ENCODE measurements at places on chromosomes 5 and 9.

DNA sequence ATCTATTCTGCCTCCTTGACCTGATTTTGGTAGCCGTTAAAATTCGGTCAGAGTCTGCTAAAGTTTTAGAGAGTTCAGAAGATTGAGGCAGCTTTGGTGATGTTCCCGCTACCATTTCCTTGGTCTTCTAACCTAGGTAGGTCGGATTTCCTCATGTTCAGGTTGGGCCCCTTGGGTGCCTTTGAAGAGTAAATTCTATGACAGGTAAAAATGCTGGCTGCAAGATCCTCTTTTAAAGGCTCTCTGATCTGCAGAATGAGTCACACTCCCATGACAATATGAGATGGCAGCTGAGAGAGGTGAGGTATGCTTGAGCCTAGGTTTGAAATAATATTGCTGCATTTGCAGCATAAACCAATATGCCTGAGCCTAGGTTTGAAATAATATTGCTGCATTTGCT, 198.9 kb downstream of the TSSK1B start:
- no peak for DNase-seq

- DNase-seq = no peak
Measured at GRCh38 chr5:125011014-125011413, 264.6 kb upstream of the ZNF608 start.

DNA sequence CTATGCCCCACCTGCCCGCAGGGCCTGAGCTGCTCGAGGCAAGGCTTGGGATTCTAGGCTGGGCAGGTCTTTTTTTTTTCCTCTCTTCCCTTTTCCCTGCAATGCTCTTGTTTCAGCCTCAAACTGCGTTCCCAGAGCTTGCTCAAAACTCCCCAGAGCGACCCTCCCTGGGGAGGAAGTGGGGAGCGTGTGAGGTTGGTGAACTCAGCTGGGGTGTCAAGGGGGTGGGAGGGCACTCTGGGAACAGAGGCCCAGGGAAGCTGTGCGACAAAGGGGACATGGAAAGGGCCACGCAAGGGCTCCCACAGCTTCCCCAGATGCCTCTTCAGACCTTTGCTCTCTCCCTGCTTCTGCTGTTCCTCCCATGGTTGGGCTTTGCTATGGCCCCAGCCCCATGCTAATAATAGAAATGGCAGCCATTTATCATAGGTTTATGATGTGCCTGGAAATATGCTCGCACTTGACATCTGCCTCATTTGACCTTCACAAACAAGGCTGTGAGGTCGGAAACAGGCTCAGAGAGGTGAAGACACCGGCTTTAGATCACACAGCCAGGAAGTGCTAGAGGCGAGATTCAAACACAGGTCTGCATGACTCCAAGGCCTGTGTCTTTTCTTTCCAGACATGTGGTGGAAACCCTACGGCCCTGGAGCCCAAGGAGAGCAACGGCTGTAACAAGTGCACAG, 40.9 kb upstream of the IL17B start:
- DNase-seq = no peak

DNA sequence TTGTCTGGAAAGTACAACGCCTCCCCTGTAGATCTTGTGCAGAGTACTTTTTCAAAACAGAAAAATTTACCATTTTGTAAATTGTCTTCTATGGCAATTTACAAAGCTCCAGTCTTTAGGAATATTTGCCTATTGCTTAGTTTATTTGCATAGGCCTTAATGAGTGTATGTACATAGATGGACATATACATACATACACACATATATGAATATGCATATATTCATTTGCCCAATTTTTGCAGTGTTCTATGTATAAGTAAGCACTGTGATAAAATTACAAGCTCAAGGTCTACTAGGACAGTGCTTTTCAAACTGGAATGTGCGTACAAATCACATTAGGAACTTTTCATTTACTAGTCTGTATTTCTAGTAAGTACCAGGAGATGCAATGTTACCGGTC, 301.3 kb upstream of the SMARCA2 start:
- DNase-seq = no peak

GRCh38 chr9:120609636-120610035, 29.7 kb upstream of the CDK5RAP2 start:
- no peak for DNase-seq

DNA sequence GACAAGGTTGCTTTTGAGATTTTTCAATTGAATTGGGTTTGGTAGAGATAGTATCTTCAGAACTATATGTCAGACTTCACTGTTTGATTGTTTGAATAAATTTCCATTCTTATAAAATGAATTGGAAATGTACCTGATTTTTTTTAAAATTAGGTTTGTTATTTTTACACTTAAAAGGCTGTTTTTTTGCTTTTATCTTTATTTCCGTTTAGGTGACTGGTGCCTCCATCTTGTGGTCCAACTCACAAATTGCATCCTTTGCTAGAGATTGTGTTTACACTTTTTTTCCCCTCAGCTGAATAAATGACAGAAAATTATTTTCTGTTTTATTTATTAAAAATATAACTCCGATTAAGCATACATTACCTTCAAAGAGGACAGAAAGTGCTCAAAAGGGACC, 15.6 kb downstream of the NDUFAF2 start:
- DNase-seq = no peak

- no peak for DNase-seq
Measured at GRCh38 chr9:86747711-86748110, 199.6 kb downstream of the GAS1 start.

DNA sequence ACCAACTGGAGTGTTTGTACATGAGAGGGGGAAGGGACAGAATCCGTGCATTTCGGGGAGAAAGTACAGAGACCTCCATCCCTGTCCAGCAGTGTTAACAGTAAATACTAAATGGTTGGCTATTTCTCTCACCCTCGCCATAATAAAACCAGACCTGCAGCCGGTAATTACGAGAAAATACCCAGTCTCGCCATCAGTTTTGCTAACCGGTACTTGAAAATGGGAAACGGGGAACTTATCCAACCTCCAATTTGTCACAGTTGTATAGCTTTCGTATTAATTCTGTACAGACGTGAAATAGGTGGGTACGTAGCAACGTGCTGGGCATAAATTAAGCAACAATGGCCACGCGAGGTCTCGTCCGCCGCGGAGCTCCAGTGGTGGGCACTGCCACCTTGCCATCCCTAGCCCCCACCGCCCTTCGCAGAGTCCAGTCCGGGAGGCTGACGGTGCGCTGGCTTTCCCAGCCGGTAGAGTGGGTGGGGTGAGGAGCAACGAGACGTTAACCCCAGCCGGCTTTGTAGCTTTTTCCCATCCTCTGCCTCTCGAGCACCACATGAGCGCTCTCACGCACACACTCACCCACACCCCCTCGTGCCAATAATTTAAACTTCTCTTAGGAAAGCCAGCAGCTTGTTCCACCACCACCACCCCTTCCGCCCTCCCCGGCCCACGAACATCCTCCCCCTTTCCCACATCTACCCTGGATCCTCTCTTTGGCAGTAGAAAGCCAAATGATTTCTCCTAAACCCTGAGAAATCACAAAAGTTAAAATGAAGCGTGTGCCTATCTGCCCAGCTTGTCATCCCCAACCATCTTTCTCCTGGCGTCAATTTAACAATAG, 1.8 kb downstream of the ELAVL2 start:
- DNase-seq = no peak

Measured in activated CD8-positive, alpha-beta memory T cell treated with anti-CD3 and anti-CD28 coated beads for 48 hours (primary cell).